ENCODE measurements at places on chromosomes 1 and 21. TPM values are rescaled to one million over a fixed set of nuclear protein-coding genes. Genes with fewer than 3 reads are reported as not detected.

DNA sequence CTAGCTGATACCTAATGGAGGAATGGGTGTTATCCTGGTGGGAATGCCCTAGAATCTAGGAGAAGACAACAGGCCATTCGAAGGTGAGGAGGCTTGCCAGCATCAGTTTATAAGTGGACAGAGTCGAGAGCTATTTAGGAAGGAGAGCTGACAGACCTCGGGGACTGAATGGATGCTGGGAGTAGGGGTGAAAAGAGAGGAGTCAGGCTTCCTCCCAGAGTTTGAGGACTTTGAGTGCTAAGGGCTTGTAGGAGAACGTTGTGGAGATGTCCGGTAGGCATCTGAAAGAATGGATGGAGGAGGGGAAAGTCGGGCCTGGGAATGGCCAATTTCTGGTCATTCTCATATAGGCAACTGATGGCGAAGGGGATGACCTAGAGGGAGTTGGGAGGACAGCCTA is 155.1 kb downstream of the DYRK1A start:
- H3K4me3 ChIP-seq, result no peak overlapping the region
- H3K27ac ChIP-seq, result no peak overlapping the region
- peaks cover 10% of the 10 kb centered on the region for H3K4me1 ChIP-seq
- H3K27me3 ChIP-seq, result no peaks in the 10 kb centered on the region
- no peak for DNase-seq

DNA sequence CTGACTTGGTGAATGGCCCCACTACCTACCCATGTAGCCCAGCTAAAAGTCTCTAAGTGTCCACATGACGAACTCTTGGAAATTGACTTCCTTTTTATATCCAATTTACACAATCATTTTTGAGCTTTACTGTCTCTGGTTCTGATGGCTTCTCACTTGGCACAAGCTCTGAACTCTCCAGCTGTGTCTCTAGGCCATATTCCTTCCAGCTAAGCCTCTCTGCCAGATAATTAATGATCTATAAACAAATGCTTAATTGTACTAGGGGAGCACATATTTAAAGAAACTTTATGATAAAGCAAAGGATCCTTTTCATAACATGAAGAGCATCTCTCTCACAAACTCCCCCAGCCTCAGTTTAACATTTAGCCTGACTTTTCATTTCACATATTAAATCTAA is 16.3 kb upstream of the BEND5 start:
- H3K36me3 ChIP-seq, result no peaks in the 10 kb centered on the region
- no peak overlapping the region for H3K4me3 ChIP-seq
- peaks cover 11% of the 10 kb centered on the region for H3K4me1 ChIP-seq
- no peak for DNase-seq

- no peaks in the 10 kb centered on the region for H3K36me3 ChIP-seq
- DNase-seq, result no peak
- peaks cover 33% of the 10 kb centered on the region for H3K4me1 ChIP-seq
Observed at GRCh38 chr1:112322983-112323678, 72.9 kb upstream of the CTTNBP2NL start.

GRCh38 chr1:208164609-208165008 is 79.6 kb downstream of the PLXNA2 start:
- H3K36me3 ChIP-seq, result no peaks in the 10 kb centered on the region
- no peak overlapping the region for H3K27ac ChIP-seq
- DNase-seq, result no peak
- peaks cover 70% of the 10 kb centered on the region for H3K4me1 ChIP-seq

FBXO2 gene
- 5.7 TPM for total RNA-seq

CYYR1 gene
- 19.3 TPM for total RNA-seq

DNA sequence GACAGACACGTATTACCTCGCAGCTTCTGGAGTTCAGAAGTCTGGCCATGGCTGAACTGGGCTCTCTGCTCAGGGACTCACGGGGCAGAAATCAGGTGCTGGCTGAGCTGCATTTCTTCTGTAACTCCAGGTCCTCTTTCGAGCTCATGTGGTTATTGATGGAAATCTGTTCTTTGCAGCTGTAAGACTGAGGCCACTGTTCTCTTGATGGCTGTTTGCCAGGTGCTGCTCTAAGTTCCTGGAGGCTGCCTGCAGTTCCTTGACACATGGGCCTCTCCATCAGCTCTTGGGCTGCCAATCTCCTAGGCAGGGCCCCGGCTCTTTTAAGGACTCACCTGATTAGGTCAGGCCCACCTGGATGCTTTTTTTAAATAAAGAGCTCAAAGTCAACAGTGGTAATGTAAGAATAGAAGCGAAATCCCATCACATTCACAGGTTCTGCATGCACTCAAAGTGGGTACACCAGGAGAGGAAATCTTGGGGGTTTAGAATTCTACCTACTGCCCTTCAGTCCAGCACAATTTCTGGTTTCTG is 139.1 kb downstream of the KAZN start:
- DNase-seq, result no peak
- H3K4me3 ChIP-seq, result no peak overlapping the region
- peaks cover 30% of the 10 kb centered on the region for H3K27me3 ChIP-seq
- no peak overlapping the region for H3K27ac ChIP-seq
- H3K4me1 ChIP-seq, result no peaks in the 10 kb centered on the region

DNA sequence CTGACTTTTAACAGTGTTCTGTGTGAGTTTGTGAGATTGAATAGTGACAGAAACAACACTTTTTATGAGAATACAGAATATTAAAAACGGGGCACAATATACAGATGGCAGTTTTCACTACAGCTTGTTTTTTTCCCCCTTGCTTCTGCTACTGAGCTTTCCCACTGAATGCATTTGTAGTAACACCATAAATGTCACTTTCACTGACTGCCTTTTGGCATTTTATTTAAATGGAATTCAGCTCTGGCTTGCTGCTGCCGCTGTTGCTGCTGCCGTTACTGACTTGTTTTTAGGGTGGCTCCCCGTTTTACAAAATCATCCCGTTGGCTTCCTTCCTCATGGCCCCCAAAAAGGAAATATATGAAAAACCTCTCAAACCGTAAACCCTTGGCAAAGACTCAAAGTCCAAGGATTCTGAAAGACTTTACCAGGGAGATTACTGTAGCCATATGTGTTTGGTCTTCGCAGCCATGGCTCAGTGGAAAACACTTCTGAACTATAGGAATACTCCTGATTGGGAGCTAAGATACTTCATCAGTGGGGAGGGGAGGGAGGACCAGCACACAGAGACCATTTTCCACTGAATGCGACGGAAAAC is 151.0 kb downstream of the NUF2 start:
- peaks cover 9% of the 10 kb centered on the region for H3K4me1 ChIP-seq
- DNase-seq, result no peak
- no peaks in the 10 kb centered on the region for H3K27me3 ChIP-seq
- H3K4me3 ChIP-seq, result peak overlapping the region; percentile 17
- H3K36me3 ChIP-seq, result no peaks in the 10 kb centered on the region

Measured in esophagus muscularis mucosa (tissue), 4 donors.